ENCODE measurements at places on chromosomes 6 and 20.
A peak's percentile ranks its signal among the peaks of the same experiment; 100 is the strongest.

DNA sequence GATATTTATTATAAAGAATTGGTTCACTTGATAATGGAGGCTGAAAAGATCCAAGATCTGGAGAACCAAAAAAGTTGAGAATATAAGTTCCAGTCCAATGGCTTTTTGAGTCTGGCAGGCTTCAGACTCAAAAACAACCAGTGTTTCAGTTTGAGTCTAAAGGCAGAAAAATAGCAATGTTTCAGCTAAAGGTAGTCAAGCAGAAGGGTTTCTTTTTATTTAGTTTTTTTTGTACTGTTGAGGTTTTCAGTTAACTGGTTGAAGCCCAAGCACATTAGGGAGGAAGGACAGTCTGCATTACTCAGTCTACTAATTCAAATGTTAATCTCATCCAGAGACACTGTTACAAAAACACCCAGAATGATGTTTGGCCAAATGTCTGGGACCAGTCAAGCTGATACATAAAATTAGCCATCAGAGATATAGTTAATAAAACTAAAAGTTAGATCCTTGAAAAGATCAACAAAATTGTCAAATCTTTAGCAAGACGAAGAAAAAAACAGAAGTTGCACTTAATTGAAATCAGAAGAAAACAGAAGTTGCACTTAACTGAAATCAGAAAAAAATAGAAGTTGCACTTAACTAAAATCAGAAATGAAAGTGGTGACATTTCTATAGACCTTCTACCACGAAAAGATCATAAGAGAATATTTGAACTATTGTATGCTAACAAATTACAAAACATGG, 980.3 kb upstream of the FLRT3 start:
- DNase-seq: no peak

DNA sequence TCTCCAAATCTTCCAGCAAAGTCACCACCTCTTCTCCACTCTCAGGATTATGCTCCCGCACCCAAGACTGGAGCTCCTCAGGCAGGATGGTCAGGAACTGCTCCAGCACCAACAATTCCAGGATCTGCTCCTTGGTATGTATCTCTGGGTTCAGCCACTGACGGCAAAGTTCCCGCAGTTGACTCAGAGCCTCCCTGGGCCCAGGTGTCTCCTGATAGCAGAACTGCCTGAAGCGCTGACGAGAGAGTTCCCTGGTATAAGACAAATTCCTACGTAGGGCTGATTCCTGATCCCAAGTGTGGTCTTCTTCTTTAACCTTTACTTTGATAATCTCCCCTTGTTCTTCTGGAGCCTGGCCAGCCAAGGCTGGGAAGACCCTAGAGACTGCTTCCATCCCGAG, 60.6 kb downstream of the GPX5 start:
- no peak for DNase-seq

GRCh38 chr6:138337076-138337475, 40.6 kb upstream of the SMIM28 start:
- DNase-seq: no peak

DNA sequence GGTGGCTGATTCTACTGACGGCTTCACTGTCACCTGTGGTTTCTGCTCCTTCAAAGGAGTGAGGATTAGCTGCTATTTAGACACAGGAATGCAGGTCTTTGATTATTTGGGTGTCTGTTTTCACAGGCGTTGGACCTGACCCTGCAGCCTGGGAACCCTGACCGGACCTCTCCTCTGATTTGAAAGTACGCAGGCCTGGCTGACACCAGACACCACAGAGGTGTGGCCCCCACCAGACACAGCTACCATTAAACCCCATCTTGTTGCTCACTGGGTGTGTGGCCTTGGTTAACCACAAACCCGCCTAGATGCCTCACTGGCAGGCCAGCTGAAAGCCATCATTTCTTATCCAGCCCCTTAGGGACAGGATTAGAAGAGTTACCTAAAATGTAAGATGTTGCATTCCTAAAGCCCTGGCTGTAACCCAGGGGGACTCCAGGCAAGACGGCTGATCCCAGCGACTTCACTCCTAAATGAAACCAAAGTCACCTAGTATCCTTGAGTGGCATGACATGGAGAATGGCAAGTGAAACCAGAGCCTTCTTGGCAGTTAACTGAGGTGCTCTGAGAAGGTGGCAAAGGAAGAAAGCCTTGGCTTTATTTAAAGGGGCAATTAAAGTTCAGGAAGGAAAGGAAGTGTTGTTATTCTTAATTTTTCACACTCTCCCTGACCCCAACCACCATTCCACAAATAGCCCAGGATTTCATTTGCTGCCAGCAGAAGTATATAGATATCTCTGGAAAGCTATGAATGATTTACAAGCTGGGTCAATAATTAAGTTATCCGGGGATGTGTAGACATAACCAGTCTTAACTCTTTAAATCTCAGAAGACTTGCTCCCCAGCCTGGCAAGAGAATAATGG, 169.9 kb downstream of the QRSL1 start:
- DNase-seq: no peak

- no peak for DNase-seq
Observed at GRCh38 chr20:46559001-46559400, 8.5 kb upstream of the OCSTAMP start.

GRCh38 chr20:37911261-37911660, 8.3 kb downstream of the VSTM2L start:
- no peak for DNase-seq

GRCh38 chr6:113052506-113052905, 705.4 kb downstream of the RFPL4B start:
- DNase-seq: no peak

DNA sequence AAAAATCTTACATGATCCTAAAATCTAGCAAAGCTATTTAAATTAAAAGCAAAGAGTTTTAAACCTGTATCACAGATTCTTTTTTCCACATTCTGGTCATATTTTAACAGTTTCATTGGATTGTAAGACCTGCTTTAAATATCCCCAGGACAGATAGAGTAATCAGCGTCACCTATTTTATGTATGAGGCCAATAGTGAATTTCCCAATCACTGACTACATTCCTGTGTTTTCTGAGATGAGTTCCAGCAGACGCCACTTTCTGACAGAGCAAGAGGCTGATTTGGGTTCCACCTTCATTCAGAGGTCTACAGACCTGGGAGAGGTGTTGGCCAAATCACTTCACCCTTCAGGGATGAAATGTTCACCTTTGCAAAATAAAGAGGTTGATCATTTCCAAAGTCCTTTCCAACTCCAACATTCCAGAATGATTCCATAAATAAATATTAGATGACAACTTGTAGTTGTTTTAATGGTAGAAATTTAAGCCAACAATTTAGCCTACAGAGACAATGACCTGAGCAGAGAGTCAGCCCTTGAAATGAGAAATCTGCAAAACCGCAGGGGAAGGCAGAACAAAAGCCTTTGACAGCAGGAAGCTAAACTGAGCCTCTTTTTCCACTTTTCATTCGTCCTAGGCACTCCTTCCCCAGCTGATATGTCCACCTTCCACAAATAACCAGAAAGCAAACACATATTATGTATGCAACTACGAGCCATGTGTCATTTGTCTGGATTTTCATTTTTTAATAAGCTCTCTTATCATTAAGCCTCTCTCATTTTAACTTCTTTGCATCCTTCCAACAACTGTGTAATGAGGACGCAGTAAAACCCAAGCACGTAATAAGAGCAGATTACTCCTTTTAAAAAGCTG, 105.2 kb downstream of the TFAP2A start:
- DNase-seq: no peak

GRCh38 chr20:13296070-13296469, 75.0 kb downstream of the ISM1 start:
- no peak for DNase-seq

GRCh38 chr20:11792568-11792953, 125.1 kb upstream of the BTBD3 start:
- no peak for DNase-seq

- DNase-seq: peak; percentile 23
Observed at GRCh38 chr6:151452750-151453427, 963 bp upstream of the RMND1 start.

DNA sequence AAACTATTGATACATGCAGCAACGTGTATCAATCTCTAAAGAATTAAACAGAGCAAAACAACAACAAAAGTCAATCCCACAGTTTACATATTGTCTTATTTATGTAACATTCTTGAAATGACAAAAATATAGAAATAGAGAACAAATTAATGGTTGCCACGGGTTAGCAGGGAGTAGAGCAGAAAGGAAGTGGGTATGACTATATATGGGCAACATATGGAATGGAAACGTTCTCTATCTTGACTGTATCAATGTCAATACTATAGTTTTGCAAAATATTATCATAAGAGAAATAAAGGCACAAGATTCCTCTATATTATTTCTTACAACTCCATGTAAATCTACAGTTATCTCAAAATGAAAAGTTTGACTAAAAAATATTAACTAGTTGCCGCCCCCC, 12.8 kb downstream of the AK9 start:
- DNase-seq: no peak

- no peak for DNase-seq
Observed at GRCh38 chr20:652615-653109, 338 bp downstream of the SRXN1 start.

- no peak for DNase-seq
Observed at GRCh38 chr6:76510489-76510888, 438.0 kb upstream of the IMPG1 start.

- DNase-seq: no peak
Observed at GRCh38 chr20:43831481-43832065, 83.1 kb upstream of the TOX2 start.

- DNase-seq: no peak
Observed at GRCh38 chr20:57714409-57715267, 4.8 kb upstream of the PMEPA1 start.

GRCh38 chr20:46388201-46388836, 18.1 kb downstream of the ELMO2 start:
- no peak for DNase-seq

- DNase-seq: no peak
Observed at GRCh38 chr6:14337152-14337551, 219.6 kb downstream of the CD83 start.

- no peak for DNase-seq
Observed at GRCh38 chr20:37347891-37348791, 2.2 kb downstream of the SRC start.

DNA sequence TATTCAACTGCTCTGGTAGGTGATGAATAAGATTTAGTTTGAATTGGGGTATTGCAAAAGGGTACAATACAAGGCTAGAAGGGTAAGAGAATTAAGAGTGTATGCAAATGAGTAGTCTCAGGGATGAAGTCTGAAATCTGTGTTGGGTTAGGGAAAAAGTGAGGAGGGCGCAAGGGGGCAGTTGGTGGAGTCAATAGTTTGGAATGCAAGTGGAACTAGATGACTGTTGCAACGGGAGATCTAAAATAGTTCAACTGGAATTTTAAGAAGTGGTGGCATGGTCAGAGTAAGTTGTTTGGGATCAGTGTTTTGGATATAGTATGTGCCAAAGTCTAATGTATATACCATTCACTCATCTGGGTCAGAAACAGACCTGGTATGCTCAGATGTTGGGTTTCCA, 329.6 kb downstream of the GJA1 start:
- DNase-seq: no peak

- no peak for DNase-seq
Observed at GRCh38 chr6:138205437-138206094, 12.7 kb downstream of the PBOV1 start.

DNA sequence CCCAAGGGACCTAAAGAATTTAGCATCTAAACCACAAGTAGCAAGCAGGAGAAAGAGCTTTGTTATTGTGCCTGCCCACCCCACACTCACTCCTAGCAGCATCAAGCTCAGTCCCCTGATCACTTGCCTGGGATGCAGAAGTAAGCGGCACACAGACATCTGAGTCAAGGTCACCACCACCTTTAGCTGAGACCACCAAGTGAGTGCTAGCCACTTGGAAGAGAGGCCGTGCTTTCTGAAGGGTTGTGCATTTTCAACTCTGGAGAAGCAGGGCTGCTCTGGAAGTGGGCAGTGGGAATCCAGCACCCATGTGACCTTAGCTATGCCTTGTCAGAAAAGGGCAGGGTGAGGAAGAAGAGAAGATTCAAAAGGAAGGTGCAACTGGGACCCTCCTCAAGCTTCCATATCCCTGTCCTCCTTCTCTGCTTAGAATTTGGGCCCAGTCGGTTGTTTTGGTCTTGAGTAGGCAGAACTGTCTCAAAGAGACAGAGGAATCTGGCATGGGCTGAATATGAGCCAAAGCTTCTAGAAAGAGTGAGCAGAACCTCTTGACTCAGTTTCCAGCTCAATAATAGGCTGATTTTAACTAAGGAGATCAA, 6.2 kb downstream of the NR2E1 start:
- DNase-seq: no peak

DNA sequence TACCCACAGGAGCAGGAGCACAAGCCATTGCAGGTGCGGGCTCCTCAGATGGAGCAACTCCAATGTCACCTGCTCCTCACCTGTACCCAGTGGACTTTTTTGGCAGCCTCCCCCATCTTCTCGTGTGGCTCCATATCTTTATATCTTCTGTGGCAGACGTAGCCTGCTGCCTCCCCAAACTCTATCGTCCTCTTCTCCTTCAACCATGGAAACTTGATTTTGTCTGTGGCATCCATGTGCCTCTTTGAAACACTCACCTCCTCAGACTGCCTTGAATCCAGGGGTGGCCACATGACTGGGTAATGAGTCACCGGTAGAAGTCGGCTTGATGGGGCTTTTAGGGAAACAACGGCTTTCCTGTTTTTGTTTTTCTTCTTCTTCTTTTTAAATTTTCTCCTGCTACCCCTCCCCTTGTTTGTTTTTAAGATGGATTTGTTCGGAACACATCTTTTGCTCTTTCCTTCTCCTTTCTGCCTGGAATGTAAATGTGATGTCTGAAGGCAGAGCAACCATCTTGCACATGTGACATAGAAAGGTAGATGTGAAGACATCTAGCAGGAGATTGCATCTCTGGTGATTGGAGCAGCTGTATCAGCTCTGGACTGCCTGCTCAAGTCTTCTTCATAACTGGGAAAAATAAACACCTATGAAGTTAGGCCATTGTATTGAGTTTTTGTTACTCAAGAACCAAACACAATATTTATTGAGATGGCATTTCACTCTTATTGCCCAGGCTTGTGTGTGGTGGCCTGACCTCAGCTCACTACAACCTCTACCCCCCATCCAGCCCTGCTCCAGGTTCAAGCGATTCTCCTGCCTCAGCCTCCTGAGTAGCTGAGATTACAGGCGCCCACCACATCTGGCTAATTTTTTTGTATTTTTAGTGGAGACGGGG, 69.9 kb upstream of the DDR1 start:
- no peak for DNase-seq

DNA sequence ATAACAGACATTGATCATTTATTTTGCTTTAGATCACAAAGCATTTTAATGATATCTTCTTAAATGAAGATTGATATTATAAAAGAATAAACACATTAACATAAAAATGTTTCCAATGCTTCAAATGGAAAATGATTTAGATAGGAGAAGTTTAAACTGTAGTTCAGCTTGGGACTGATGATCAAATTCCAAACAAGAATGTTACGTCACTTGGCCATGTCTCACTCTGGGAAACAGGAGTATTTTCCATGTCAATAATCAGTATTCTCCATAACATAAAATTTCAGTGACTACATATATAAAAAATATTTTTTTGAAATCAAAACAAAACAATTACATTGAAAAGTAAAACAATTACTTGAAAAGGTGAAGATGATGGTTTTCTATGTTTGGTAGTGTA, 52.9 kb upstream of the SIM1 start:
- DNase-seq: no peak

Data from LNCaP clone FGC (cell line).